Activated effector memory CD4-positive, alpha-beta T cell treated with Interleukin-2 at 50 U/mL for 16 hours (primary cell): ENCODE measurements at places on chromosomes 1 and 21.

DNA sequence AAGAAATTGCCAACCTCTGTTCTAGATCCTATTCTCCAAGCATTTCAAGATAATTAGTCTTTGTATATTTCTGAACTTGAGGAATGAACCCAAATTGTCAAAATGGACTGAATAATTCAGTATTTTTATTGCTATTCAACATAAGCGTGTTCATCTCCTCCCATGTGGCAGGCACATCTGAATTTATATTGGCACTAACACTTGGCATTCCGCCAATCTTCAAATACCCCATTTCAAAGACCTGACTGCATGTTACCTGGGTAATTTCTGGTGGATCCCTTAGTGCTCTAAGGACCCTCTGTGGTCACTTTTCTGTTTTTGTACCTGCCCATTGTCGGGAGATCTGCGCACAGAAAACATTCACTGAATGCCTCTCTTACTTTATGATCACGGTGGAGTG is 66.6 kb downstream of the BACE2 start:
- no peak for DNase-seq

DNA sequence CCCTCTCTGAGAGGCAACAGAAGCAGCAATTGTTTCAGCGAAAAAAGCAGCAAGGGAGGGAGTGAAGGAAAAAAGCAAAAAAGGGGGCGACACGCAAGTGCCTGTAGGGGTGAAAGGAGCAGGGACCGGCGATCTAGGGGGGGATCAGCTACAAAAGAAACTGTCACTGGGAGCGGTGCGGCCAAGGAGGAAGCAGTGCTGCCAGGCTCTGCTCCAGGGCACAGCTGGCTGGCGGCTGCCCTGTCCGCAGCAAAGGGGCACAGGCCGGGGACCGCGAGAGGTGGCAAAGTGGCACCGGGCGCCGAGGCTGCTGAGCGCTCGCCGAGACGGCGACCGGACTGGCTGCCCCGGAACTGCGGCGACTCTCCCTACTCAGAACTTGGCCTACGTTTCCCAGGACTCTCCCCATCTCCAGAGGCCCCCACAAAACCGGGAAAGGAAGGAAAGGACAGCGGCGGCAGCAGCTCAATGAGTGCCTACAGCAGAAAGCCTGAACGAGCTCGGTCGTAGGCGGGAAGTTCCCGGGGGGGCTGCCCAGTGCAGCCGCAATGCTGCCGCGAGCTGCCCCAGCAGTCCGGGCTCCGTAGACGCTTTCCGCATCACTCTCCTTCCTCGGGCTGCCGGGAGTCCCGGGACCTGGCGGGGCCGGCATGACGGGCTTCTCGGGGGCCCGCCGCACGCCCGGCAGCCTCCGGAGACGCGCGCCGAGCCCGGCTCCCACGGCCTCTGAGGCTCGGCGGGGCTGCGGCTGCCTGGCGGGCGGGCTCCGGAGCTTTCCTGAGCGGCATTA is 1.0 kb upstream of the CDKN2C start:
- peak; percentile 34 for DNase-seq

DNA sequence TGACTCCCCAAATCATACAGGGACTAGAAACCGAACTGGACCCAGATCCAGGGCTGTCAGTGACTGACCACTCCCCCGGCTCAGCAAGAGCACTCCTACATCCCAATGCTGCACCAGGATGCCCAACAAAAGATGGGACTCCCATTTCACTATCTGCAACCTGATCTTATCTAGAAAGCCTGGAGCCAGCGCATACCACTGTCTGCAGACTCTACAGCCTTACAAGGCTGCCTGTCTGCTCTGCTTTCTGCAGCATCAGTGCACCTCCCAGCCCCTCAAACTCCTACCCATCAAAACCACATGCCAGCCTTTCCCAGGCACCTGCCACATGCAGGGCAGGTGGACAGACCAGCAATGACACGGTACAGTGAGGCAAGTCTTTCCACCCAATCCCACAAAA is 52.2 kb downstream of the SSBP3 start:
- no peak for DNase-seq

- DNase-seq: no peak
Observed at GRCh38 chr1:182610606-182611194, 6.5 kb upstream of the RGS16 start.

DNA sequence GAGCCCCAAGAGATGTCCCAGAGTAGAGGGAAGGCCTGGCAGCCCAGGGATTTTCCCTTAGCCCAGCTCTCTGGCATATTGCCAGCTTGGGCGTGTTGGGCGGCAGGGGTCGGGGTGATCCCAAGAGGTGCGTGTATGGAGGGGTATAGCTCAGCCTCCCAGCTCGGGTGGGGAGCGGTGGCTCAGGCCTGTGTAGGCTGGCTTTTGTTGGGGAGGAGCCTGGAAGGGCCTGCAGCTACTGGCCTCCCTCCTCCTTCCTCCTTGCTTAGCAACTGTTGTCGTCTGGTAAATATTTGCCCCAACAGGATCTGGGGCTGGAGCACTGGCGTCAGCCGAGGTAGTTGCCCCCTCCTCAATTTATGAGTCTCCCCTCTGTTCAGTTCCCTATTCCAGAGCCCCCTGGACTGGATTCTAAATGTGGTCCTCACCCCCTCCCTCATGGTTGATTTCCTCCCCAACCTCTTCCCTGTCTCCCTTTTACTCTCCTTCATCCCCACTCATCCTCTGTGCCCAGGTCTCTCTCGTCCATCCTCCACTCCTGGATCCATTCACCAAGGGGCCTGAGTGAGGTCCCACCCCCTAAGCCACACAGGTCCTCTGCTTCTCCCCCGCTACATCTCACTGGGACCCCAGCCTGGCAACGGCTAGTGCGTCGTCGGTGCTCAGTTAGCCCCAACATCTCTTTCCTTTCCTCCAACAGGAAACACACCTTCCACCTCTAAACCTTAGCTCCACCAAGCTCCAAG is 10.3 kb upstream of the LMNA start:
- peak; percentile 35 for DNase-seq

DNA sequence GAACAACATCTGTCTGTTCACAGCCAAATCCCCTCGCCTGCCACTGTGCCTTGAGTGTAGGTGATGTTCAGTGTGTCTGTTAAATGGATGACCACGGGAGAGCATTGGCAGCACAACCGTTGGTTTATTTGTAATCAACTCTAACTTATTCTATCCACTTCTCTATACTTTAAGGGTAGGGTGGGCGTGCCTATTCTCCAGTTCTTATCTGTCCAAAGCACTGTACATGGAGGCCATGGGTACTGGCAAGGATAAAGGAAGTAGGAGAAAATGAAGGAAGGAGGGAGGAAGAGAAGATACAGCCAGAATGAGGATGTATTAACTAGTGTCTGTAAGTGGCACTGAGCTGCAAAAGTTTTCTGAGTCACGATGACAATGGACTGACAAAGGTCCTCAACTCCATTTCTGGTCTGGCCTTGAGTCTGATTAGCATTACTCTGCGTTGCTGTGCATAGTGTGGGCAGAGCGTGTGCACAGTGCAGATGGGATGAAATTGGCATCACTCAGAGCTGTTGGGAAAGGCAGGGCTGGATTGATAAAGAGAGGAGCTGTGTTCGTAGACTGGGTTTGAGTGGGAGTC is 7.1 kb downstream of the RHOU start:
- DNase-seq: no peak

- DNase-seq: peak; percentile 91
Observed at GRCh38 chr1:201019321-201019977, 4.1 kb downstream of the KIF21B start.

DNA sequence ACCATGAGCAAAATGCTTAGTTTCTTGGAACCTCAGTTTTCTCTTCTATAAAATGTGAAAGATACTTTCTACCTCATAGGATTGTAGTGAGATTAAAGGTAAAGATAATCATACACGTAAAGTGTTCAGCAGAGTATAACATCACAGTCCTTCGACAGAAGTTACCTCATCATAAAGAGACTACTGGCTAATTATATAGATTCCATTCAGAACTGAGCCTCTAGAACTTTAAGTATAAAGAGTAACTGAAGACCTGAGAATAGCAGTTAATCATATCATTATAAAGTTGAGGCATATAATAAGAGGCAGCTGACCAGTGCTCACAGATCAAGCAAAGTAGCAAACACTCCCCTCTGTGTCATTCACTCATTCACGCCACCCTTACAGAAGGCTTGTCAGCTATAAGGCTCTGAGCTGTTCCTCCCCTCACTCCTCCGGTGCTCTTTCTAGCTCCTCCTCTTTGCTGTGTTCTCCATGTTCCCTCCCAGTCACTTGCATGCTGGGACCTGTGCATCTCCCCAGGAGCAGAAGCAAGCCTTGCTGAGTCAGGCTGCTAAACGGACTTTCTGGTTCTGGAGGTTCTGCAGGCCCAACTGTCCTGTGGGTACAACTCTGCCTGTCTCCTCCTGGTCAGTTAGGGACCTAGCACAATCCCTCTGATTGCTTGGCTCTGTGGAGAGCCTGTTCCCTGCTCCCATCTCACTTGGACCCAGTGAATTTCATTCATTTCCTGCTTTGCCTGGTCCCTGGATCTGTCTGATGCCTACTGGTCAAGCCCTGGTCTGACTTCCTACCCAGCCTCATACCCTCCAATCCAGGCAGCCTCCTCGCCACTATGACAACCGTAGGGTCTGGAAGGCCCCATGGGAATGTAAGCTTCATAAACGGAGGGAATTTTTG is 28.3 kb upstream of the LY9 start:
- DNase-seq: peak; percentile 21

- DNase-seq: no peak
Observed at GRCh38 chr21:45123440-45123839, 49.1 kb downstream of the ADARB1 start.

DNA sequence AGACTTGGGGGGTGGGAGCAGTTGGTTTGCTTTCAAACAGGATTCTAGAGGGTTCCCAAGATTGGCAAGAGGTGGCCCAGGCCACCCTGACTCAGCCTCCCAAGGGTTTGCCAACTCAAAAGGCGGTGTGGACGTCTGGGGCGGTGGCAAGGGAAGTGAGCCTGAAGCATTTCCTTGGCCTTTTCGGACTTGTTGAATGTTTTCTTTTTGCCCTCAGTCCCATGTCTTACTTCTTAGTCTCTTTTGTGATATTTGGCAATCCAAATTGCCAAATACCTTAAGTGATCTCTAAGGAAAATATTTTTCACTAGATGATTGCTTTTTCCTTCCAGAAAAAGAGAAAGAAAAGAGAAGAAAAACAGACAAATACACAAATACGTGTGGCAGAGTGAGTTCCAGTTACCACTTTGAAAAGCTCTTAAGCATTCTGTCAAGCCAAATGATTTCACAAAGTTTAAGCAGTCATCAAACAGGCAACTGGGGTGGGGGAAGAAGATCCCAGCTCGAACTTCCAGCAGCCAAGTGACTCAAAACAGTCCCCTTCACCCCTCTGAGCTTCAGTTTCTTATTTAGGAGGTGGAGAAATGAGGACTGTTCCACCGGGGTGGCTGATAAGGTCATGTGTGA is 374.6 kb upstream of the USP24 start:
- no peak for DNase-seq

- DNase-seq: no peak
Observed at GRCh38 chr1:8342325-8342724, 24.4 kb downstream of the SLC45A1 start.

DNA sequence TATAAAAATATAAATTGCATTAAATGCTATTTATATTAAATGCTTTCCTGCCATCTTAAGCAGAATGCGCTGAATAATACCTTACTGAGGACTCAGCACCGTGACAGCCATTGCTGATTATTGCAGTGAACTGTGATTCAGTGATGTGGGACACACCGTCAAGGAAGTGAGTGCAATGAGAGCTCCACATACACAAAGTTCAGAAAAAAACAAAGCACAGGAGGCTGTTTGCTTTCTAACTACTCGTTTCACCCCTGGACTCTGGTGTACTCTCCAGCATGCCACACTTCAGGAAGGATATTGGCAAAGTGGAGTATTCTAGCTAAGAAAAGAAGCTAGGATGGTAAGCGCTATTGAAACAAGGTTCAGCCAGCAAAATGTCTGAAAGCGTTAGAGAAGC is 57.4 kb upstream of the CXADR start:
- no peak for DNase-seq

- DNase-seq: no peak
Observed at GRCh38 chr21:46051821-46052675, 45.9 kb upstream of the COL6A2 start.

DNA sequence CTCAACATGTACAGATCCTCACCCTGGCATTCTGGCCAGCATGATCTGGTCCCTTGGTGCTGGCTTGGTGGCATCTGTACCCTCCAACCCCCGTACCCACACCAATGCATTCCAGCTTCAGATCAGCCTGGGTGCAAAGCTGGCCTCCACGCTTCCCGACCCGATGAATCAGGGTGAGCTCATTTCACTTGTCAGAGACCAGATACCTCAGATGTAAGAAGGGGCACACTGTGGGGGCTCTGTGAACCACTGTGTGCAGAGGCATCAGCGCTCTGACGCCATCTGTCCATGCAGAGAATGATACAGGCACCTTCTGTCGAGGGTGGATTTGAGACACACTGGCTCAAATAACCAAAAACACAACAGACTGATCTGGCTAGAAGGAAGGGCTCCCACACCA is 76.6 kb downstream of the DMRTB1 start:
- DNase-seq: no peak

DNA sequence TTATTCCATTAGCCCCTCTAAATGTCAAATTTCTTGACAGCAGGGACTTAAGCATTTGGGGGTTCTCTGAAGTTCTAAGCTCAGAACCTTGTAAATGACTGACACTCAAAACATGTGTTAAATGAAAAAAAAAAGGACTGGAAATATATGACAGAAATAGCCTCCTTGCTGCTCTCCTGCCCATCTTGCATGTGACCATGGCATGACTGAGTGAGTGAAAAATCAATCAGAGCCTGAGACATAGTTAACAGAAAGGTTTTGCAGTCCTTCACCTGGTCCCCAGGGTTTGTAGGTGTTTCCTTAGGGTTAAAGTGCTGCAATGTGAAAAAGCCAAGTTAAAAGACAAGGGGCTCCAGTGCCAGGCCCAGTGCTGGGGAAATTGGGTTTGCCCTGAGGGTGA is 168.1 kb downstream of the ZBTB18 start:
- no peak for DNase-seq

DNA sequence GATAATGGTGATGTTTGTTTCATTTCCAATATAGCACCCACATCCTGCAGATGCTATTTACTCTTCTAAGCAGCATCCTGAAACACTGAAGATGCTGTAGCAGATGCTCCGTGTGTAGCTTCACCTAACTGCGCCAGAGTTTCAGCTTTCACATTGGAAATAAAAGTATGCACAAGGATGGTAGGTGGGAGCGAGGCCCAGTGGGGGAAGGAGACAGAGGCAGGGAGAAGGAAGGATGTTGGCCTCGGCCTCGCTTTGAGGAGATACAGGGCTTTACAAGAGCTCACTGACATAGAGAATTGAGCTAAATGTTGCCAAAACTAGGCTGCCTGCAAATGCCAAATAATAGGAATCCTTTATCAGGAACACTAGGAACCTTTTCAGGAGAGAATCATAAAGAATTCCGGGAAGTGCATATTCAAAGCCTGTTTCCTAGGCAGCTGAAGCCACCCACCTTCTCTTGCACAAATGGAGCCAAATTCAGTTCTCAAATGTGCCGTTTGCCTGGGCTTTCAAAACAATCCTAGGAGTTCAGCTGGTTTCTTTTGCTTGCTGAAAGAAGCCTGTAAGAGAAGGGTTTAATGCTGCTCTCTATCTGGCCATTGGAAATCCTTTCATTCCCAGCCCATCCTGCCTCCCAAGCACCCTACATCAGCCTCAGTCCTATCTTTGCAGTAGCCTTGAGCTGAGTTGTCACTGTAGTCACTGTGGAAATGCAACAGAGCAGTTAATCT is 135.4 kb upstream of the ATP1B1 start:
- no peak for DNase-seq
